ENCODE measurements at places on chromosomes 5 and 9. TPM values are rescaled to one million over a fixed set of nuclear protein-coding genes. Genes with fewer than 3 reads are reported as not detected.

DNA sequence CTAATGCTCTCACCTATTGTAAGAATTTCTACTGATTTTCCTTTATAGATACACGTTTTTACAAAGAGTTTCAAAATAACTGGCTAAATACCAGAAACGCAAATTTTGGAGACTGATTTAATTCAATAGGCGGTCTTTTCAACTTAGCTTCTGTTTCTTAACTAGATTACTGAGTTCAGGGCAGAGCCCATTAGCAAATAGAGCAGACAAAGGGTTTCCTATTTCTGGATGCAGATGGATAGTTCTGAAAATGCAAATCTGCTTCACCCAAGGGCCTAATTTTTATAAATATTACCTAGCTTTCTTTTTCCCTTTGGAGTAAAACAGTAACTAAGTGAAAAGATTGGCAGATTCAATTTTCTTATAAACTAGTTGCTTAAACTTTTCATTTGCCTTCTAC, 13.6 kb upstream of the KIAA1958 start:
- DNase-seq: no peak

GRCh38 chr5:1836176-1836890, 35.1 kb downstream of the NDUFS6 start:
- no peak for DNase-seq

GRCh38 chr9:134887686-134888602, 7.3 kb downstream of the FCN2 start:
- no peak for DNase-seq

DNA sequence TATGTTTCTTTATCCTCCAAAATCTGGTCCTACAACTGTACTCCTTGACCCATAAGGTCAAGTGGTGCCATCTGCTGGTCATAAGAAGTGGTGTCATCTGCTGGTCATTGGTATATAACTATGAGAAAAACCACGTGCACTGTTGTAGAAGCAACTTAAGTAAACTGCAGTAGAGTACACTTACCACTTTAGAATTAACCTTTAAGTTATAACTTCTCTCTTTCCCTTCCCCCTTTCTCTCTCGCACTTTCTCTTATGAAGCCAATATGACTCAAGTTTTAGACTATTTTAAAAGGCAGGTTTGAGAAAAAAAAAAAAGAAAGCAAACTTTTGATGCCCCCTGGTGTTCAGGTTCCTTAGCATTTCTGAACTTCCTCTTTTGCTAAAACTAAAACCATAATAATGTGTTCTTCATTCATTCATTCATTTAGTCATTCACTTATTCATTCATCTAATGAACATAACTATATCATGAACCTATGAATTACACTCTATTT, 12.8 kb upstream of the MTAP start:
- peak; percentile 90 for DNase-seq

DNA sequence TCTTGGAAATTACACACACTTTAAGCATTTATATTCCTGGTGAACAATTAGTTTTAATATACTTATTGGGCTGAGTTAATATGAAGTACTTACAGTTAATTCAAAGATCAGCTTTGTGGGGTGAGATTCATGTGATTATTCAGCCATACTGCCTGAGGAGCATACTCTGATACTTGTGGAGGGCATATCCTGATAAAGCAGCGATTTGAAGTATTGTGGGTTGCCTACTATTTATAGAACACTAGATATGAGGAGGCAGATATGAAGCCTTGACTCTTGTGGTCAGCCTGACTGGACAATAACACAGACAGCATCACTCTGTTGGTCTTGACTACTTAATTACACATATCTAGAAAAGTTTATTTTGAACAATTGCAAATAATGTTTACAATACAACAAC, 27.0 kb upstream of the AGGF1 start:
- no peak for DNase-seq

DNA sequence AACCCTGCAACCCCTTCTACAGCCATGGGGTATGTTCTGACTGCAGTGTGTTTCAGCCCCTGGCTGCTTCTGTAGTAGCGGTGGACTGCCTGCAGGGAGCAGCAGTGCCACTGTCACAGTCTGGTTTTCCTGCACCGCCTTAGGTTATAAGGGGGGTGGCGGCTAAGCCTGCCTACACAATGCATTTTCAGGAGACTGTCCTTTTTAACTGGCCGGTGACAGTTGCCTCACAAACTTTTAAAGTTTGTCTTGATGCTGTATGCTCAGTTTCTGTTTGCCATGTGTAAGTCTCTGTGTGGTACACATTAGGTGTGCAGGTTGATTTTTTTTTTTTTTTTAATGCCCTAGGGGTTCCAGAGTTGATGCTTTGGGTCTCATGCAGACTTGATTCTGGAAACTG, 53.0 kb downstream of the NUP214 start:
- peak; percentile 80 for DNase-seq

GRCh38 chr5:74322191-74322590, 318.3 kb downstream of the ENC1 start:
- no peak for DNase-seq

DNA sequence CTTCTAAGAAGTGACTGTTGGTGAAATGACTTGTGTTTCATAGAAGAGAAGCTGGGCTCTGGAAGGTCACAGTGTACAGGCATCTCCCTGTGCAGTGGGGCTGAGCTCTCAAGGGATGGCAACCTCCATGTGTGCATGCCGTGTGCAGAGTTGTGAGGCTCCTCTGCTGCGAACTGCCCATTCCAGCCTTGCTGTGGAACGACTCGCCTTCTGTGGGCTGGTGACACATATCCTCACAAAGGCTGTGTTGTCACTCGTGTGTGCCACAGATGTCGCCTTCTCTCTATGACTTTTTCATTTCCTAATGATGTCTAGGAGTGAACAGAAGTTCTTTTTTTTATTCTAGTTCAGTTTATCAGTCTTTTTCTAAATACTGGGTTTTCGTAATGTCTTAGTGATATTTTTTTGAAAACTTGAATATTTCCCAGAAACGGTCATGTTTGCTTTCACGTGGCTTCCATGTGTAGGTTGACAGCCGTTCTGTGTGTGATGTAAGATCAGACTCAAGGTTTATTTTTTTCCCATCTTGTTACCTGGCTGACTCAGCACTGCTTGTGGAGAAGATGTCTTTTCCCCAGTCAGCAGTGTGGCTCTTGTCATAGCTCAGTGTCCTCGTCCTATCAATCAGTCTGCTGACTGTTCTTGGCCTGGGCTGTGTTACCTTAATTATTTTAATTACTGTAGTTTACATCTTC, 57.3 kb upstream of the CACNA1B start:
- DNase-seq: no peak

- no peak for DNase-seq
These were observed 504.5 kb upstream of the ITGA1 start for GRCh38 chr5:52283221-52283620.

GRCh38 chr9:5263351-5264218, 32.4 kb downstream of the INSL4 start:
- peak; percentile 19 for DNase-seq

GRCh38 chr5:81303563-81303962, 2.2 kb downstream of the ZCCHC9 start:
- DNase-seq: no peak

GRCh38 chr5:43571237-43571636, 14.4 kb upstream of the PAIP1 start:
- DNase-seq: no peak

GRCh38 chr9:119004618-119004990, 364.6 kb downstream of the BRINP1 start:
- DNase-seq: no peak

- no peak for DNase-seq
These were observed 124.4 kb downstream of the WDR41 start for GRCh38 chr5:77367741-77368140.

GRCh38 chr9:1253064-1253979, 203.2 kb downstream of the DMRT2 start:
- no peak for DNase-seq

- no peak for DNase-seq
These were observed 40.8 kb downstream of the GSN start for GRCh38 chr9:121308765-121309164.

- no peak for DNase-seq
These were observed 129.9 kb upstream of the RPS23 start for GRCh38 chr5:82408033-82408432.

- DNase-seq: no peak
These were observed 8.3 kb downstream of the WDR31 start for GRCh38 chr9:113331780-113332179.

- DNase-seq: no peak
These were observed 16.8 kb downstream of the GNAQ start for GRCh38 chr9:78014776-78015175.

DNA sequence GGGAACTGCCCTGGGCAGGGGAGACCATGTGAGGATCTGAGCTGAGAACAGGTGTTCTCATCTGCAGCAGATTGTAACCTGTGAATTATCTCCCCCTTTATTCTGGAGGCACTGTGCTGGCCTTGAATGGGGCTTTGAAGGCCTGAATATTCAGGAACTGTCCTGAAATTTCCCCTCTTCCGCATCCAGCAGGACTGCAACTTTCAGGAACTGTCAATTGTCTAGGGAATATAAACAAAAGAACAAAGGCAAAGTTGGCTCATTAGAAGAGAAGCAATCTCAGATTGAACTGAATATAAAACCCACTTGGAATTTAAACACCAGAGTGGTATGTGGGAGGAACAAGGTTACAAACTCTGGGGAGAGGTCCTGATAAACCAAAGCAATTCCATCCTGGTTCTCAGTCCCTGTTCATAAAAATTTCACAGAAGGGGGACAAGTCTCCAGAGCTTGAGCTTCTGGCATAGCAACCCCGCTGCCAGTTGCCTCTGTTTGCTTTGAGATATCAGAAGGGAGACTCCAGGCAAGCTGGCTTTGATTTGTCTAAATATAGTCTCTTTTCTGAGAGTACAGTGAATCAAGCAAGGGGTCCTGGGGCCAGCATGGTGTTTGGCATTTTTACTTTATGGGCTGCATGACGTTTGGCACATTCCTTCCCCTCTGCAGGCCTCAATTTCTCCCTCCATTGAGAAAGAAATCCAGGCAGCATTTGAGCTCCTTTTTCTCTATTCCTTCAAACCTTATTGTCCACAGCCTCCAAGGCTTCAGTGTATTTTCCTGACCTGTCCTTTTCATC, 47.5 kb downstream of the ADRB2 start:
- no peak for DNase-seq

GRIA1 gene
- total RNA-seq: not detected

AKNA gene
- total RNA-seq: 203 TPM

ZNF879 gene
- total RNA-seq: 0.55 TPM

NKD2 gene
- 0.22 TPM for total RNA-seq

MTMR12 gene
- 71.7 TPM for total RNA-seq

GPR150 gene
- total RNA-seq: not detected

SPATA6L gene
- 2.3 TPM for total RNA-seq

MCIDAS gene
- total RNA-seq: not detected

SLC26A2 gene
- 2.8 TPM for total RNA-seq

CATSPER3 gene
- 0.61 TPM for total RNA-seq

TTC33 gene
- total RNA-seq: 20.5 TPM

OR13C9 gene
- total RNA-seq: not detected

FAM200C gene
- 5.1 TPM for total RNA-seq

CD72 gene
- 67.6 TPM for total RNA-seq

PCDHA6 gene
- total RNA-seq: not detected

MORN5 gene
- not detected for total RNA-seq

Measured in OCI-LY7 (cell line).